ENCODE measurements at places on chromosomes 4 and X.

GRCh38 chr4:8292478-8293107 is 23.0 kb downstream of the HTRA3 start:
- DNase-seq = no peak

DNA sequence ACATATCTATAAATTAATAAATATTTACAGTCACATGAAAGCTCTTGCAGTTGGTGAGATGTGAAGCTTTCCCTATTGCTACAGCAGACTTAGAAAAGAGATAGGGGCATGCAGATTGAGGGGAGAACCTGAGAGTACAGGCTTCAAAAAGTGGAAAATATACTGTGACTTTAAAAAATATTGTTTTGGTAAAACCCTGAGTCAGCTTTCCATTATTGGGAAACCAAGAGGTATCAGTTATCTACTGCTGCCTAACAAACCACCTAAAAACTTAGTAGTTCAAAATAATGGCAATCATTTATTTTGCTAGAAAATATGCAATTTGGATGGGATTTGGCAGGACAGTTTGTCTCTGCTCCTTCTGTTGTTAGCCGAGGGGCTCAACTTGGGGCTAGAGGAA is 38.3 kb downstream of the LANCL3 start:
- no peak for DNase-seq

DNA sequence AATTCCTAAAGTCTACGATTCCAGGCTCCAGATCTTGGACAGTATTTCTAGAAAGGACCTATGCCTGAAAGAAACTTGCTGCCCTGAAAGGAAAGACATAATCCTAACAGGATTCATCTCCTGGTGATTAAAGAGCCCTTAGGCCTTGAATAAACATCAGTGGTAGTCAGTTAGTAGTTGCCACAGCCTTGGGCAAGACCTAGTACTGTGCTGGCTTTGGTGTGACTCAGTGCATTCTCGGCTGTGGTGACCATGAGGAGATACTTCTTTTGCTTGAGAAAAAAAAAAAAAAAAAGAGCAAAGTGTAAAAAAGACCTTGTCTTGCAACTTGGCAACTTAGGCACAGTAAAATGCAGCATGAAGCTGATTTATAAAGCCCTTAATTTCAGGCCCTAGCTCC is 188.2 kb downstream of the DCAF12L2 start:
- no peak for DNase-seq

DNA sequence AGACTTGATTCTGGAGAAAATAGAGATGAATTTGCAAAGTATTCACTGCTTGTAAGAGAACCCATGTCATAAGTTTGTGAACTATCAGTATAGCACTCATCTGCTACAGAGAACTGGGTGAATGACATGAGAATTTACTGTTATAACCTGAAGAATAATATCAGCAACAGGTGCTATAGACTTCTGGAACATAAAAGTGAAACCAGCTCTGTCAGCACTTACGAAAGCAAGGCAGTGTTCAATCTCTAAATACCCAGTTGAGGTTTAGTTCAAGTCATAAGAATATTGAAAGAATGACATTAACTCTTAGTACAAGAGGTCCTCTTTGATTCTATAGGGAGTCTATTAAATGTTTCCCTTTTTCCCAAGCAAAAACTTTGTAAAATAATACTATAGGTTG is 232.9 kb upstream of the ANKRD50 start:
- no peak for DNase-seq

GRCh38 chrX:134453631-134454030 is 6.3 kb upstream of the HPRT1 start:
- no peak for DNase-seq

DNA sequence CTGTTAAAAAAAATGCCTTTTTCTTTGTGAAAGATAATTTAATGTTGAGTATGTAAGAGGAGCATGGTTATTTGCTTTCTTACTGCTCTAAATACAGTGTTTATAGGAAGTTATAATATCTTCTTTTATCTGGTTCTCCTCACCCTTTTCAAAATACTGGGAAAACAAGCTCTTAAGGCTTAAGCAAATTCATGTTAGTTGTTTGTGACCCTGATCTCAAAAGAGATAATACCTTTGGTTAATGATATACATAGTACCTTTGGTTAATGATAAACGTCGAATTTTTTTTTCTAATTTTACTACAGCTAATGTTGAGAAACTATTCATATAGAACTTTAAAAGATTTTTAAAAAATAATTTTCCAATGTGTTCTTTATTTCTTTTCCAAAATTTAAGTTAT is 180.1 kb downstream of the RAPGEF2 start:
- DNase-seq = no peak

DNA sequence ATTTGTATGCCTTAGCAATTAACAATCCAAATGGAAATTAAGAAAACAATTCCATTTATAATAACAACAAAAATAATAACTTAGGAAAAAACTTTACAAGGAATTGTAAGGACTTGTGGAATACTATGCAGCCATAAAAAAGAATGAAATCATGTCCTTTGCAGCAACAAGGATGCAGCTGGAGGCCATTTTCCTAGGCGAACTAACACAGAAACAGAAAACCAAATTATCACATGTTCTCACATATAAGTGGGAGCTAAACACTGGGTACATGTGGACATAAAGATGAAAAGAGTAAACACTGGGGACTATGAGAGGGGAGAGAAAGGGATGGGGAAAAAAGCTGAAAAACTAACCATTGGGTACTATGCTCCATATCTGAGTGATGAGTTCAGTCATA is 77.4 kb downstream of the WNK3 start:
- DNase-seq = no peak

DNA sequence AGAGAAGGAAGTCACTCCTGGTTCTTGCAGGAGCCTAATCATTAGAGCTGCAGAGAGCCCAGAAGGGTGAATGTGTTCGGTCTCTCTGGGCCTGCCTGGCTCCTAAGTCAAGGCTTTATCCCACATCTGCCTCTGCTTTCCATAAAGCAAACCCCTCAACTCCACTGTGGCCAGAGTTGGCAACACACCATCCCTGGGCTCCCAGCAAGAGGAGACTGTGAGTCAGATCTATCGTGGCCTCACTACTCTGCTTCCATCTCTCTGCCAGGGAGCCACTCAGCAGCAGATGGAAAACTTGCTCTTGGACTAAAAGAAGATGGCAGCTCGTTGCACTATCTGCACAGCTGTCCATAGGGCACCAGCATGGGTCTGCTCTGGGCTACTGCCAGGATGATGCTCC is 348.2 kb downstream of the FBXW7 start:
- DNase-seq = no peak

DNA sequence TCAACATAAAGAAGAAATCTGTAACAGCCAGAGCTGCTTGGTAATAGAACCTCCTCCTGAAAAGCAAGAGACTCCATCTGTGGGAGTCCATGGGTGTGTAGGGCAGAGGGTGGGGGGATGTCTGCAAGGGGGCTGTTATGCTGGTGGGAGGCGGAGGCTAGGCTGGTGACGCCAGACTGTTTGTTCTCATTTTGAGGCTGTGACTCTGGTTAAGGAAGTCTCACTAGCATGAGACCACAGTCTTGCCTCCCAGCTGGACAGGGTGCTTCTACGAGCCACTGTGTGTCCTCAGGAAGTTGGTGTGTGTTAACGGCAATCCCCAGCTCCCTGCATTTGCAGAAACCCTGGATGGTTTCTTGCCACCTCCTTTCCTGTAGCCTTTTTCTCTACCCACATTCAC is 79.8 kb downstream of the NSUN7 start:
- no peak for DNase-seq

DNA sequence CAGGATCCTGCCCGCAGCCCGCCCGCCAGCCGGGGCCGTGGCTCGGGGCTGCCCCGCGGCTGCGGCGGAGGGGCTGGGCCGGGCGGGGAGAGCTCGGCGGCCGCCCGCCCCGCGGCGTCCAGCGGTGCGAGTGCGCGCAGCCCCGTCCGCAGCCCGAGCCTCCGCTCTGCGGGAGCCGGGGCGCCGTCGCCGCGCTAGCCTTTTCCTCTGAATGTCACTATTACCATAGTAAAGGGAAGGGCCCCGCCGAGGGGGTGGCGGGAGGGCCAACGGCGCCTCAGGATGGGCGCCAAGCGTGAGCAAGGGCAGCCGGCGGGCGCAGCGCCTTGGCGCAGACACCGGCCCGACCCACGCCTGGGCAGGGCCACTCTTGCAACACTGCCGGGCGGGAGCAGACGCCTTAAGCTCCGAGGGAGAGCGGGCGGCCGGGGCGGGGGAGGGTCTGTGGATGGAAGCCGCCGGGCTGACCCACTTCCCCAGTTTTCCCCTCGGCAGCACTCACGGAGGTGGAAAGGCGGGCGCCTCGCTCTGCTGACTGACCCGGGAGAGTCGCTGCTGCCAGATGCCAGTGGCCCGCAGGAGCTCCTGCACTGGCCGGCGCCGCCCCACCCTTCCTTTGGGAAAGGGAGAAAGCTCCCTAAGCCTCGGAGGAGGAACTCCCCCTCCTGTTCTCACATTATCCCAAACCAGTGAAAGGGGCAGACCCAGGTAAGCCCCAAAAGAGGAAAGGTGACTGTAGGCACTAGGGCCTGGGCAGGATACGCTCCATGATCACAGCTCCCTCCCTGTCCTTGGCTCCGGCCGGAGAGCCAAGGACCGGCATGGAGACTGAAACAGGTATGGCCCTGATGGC is 329.4 kb downstream of the HNRNPD start:
- no peak for DNase-seq

GRCh38 chr4:69836287-69836686 is 23.7 kb downstream of the SULT1E1 start:
- no peak for DNase-seq

DNA sequence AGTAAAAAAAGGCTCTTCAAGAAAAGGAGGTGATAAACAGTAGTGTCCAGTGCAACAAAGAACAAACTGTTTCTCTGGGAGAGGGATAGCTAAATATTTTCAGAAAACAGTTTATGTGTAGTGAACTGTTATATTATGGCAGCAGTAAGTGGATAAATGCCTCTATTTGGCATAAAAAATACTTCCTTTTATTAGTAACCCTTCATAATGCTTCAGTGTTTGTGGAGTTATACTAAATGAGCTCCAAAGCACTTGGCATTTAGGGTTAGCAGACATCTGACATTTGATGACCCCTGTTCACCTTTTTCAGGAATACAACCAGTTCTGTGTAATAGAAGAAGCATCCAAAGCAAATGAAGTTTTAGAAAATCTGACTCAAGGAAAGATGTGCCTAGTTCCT is 31.9 kb downstream of the TRAPPC11 start:
- DNase-seq = no peak

DNA sequence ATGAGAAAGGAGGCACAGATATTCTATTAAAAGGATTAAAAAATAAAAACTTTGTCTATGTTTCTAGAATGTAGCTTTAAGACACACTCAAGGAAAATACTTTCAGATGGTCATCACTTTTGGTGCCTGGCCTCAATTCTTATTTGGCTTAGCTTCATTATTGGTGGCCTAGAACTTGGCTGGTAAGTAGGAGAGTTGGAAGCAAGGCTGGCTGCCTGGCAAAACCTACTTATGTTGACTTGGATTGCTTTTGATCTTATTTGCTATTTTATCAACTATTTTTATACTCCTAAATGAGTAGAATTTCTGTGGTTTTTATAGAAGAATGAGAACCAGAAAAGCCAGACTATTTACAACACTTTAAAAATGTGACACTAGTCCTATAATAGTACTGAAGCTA is 35.3 kb upstream of the JADE3 start:
- no peak for DNase-seq

- no peak for DNase-seq
These were observed 736.9 kb upstream of the HS3ST1 start for GRCh38 chr4:12165616-12166015.

GRCh38 chr4:162644346-162644745 is 480.5 kb upstream of the FSTL5 start:
- DNase-seq = no peak

DNA sequence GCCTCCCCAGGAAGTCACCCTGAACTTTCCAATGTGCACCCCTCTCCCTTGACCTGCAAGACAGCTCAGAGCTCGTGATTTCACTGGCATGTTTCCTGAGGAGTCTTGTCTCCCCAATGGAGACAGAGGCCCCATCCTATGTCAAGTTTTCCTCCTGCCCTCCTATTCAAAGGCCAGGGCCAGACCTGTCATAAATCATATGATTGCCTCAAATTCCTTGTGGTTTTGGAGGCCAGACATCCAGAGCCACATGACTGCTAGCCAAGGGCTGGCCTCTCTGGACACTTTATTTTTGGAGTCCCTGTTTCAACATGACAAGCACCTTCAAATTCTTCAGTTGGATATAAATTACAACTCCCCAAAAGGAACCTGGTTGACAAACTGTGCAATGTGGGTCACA is 76.0 kb upstream of the TFDP3 start:
- no peak for DNase-seq

DNA sequence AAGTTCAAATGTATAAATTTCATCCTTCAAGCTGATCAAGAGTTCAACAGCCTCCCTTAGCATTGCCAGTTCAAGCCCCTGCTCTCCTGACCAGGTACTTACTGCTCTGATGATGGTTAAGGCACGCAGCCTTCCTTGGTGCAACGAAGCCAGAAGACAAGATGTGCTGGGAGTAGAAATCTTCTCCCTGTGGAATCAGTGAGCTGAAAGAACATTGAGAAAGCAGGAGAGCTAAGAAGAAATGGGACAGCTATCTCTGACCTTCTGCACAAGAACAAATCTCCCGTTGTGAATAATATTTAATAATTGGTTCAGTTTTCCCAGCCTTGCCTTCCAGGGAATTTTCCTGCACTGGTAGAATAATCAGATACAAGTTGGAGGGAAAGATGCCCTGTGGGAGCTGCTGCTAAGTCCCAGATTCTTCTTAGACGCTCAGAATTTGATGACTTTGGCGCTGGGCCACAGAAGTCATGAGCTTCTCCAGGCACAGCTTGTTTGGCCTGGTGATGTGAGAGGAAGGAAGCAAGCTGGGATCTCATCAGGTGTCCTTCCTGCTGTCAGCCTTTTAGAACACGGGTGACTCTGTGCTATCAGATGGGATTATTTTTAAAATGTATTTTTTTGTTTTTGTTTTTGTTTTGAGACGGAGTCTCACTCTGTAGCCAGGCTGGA is 77.8 kb downstream of the CD38 start:
- DNase-seq = no peak

DNA sequence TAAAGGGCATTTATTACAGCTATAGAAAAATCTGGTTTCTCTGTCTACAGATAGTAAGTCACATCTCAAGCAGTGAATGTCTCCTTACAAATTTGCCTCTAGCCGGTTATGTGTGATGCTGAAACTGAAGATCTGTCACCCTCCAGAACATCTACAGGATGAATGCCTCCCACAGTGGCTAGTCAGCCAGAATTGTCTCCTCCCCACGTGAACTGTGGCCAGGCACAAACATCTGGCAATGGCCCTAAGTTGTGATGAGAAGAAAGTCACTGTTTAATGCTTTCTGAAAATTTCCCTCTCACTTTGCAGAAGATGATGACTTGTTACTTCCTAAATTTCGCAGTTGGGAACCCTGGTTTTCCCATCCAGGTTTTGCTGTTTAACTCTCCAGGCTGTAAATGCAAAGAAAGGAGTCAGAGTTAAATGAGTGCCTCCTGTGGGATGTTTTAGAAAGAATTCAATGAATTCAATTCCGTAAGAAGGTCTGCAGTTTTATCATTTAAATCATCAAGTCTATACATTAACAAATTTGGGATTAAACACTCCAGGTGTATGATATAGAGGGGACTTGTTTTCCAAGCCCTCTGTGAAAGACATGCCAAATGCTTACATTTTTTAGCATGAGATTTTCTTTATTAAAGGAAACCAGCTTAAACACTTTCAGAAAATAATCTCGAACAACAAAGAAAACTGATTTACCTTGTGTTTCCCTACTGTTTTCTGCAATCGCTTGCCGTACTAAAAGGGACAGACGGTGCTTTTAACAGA is 55.4 kb upstream of the TLR3 start:
- no peak for DNase-seq

GRCh38 chr4:99504804-99505502 is 5.9 kb upstream of the C4orf17 start:
- no peak for DNase-seq

GRCh38 chr4:1991087-1991486 is 17.7 kb downstream of the NELFA start:
- DNase-seq = no peak
